ENCODE measurements at places on chromosomes 3 and 15.

GRCh38 chr3:171125010-171125409 lies 98.5 kb upstream of the SLC2A2 start:
- peak; percentile 76 for DNase-seq

DNA sequence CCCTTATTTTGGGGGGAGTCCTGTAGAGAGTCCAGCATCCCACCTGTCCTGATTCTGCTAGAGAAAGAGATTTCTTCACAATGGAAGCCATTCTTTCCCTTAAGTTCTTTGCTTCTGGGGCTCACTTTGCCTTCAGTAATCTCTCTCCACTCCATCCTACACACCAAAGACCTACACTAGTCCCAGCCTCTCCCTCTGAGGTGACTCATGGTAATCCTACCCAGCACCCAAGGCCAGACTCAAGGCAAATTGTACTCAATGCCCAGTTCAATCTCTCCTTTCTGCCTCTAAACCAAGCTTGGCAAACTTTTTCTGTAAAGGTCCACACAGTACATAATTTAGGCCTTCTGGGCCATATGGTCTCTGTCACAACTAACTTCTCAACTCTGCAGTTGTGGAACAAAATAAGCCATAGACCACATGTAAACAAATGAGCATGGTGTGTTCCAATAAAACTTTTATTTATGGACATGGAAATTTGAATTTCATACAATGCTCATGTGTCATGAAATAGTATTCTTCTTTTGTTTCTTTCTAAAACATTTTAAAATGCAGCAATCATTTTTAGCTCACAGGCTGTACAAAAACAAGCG lies 72.5 kb downstream of the MRPL46 start:
- DNase-seq, result no peak

DNA sequence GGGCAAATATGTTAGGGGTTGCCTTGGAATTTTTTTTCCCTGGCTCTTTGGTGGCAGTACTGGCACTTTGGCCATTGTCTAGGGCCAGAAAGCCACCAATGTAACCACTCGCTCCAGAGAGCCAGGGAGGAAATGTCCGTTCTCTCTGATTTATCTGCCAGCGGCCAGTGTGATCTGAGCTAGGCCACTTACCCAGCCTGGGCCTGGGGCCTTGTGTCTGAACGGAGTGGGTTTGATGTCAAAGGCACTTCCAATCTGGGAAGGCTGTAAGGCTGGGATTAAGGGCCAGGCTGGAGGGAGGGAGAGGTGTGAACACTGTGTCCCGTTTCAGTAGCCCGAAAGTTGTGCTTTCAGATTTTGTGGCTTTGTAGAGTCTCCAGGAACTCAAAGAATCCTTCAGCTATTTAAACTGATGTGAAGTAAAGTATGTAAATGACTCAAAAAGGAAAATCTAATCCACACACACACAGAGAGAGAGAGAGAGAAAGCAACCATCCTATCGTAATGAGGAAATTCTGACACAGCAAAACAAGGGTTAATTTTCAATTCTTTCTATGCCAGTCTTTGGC lies 271.0 kb downstream of the PDZRN3 start:
- DNase-seq, result no peak

- DNase-seq, result no peak
Observed at GRCh38 chr3:123447749-123448517, 957 bp downstream of the ADCY5 start.

- no peak for DNase-seq
Observed at GRCh38 chr15:62437753-62438152, 272.7 kb upstream of the C2CD4B start.
